Activated naive CD4-positive, alpha-beta T cell treated with anti-CD3 and anti-CD28 coated beads, Interleukin-2, amount 10 ng/mL, durations not matched to agents 7 days and 5 days (primary cell): ENCODE measurements at places on chromosomes 2 and 18.

GRCh38 chr2:455015-455705 is 167.3 kb upstream of the ALKAL2 start:
- no peak for DNase-seq

DNA sequence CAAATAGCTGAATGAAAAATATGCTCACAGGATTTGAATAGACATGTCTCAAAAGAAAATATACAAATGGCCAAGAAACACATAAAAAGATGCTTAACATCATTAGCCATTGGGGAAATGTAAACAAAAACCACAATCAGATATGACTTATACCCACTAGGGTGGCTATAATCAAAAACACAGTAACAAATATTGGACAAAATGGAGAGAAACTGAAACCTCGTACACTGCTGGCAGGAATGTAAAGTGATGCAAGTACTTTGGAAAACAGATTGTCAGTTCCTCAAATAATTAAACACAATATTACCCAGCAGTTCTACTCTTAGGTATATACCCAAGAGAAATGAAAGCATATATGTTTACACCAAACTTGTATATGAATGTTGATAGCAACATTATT is 213.0 kb downstream of the PHLPP1 start:
- no peak for DNase-seq

- DNase-seq: no peak
These were observed 1.4 kb upstream of the UBXN4 start for GRCh38 chr2:135740206-135740605.

DNA sequence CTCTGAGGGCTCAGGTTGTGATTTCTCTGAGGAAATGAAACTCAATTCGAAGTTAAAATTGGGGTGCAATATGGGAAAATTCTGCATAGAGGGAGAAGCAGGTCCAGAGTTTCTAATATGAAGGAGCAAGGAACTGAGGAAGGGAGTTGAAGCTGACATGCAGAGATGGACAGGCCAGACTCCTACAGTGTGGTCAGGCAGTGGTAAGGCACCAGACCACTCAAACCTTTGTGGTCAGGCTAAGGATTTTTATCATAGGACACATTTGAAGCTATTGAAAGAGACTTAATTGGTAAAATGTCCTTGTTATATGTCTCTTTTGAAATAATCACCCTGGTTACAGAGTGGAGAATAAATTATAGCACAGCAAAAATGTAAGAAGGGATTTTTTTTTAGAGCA is 1074.8 kb upstream of the CDH2 start:
- no peak for DNase-seq

GRCh38 chr2:9981655-9982054 is 30.2 kb downstream of the GRHL1 start:
- DNase-seq: no peak

DNA sequence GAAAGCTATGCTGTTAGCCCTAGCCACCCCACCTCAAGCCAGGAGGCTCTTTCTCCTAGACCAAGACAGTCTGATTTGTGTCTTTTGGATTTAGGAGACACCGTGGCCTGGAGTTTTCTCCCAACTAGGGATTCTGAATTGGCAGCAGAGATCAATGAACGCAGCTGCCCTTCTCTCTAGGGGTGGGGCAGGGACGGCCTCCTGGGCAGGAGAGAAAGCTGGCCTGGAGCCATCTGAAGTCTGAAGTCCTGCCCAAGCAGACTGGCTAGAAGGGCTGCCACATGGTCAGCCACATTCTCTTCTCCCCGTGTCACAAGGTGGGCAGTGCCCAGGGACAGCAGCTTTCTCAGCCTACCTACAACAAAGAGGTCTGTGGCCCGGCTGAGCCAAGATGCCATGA is 45.1 kb downstream of the PIEZO2 start:
- no peak for DNase-seq

DNA sequence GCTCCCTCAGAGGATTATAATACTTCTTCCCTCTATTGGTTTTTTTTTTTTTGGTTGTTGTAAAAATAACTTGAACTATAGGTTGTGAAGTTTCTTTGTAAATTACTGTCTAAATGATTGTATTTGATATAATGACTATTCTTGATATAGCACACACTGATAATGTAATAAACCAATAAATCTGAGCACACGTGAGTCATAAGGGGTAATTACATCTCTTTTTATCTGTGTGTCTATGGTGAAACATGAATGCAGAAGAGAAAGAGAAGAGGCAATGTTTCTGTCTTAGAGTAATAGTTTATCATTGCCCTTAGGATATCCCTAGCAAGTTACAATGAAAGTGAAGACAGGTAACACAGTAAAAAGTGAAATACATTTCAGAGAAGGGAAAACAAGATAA is 64.1 kb upstream of the RAPGEF4 start:
- no peak for DNase-seq

DNA sequence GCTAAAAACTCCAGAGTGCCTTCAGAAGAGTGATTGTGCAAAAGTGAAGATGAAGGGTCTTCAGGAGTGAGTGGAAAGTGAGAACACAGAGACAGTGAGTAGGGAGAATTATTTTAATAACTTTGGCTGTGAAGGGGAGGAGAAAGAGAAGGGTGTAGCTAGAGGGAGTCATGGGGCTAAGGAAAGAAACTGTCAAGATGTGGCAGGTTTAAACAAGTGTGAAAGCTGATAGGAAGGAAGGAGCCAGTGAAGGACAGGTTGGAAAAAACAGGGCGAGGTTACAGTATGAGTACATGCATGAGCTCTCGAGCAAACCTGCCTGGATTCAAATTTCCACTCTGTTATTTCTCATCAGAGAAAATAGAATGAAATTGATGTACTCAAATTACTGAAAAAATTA is 17.8 kb downstream of the IL1F10 start:
- no peak for DNase-seq

GRCh38 chr18:57747809-57748680 is 55.1 kb downstream of the ATP8B1 start:
- no peak for DNase-seq

DNA sequence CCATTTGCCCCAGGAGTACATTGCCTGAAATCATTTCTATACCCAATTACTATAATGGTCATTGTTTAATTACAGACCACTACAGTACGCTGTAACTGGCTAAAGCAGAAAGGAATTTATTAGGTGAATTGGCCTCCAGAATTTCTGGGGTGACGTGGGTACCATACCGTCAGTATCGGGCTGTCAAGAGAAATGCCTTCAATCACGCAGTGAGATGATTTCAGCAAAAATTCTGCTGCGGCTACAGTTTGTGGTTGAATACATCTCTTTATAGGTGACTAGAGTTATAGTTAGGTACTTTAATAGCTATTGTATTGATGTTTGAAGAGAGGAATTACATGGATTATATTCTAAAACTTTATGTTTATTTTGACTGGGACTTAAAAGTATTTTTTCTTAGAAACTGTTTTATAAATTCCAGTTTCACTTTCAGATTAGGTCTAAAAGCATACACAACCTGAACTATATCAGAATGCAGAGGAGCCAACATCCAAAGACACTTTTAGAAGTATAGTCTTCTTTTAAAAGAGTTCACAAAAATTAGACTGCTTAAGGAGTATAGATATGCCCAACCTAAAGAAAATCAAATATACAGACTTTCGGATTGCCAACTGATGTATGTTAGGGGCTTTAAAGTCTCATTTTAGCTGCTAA is 128.4 kb downstream of the TTC27 start:
- no peak for DNase-seq

GRCh38 chr2:184031402-184032147 is 566.8 kb upstream of the ZNF804A start:
- DNase-seq: no peak

GRCh38 chr18:11167778-11168177 is 18.4 kb upstream of the PIEZO2 start:
- no peak for DNase-seq

DNA sequence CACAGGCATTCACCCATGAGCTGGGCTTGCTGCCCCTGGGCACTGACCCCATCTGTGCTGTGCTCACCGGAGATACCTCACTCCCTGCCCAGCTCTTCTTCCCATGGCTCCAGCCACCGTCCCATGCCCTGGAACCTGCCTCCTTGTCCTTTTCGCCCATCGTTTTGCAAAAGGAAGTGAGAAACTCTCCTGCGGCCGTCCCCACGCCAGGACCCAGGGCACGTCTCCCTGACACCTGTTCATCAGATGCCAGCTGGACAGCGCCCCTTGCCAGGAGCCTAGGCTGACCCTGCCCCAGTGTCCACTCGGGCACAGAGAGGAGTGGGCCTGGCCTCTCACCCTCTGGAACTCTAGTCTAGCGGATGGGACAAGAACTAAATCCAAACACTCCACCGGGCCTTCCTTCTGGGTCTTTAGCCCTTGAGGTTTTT is 238.6 kb downstream of the SEPTIN10 start:
- no peak for DNase-seq

DNA sequence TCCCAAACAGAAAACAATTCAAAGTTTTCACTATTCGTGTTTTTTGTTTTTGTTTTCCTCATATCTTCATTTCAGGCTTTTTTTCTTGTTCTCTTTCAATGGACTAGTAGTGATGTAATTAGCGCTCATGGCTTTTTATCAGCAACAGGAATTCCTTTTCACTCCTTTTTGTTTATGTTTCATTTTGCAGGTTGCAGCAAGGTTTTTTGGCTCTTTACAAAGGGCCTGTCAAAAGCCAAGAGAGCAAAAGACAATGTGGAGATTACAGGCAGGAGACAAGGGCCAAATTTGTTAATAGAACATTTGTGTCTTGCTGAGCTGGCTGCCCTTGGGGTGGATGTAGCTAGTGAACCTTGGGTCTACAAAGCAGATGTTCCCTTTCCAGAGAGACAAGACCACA is 467.4 kb upstream of the CDH20 start:
- DNase-seq: no peak

DNA sequence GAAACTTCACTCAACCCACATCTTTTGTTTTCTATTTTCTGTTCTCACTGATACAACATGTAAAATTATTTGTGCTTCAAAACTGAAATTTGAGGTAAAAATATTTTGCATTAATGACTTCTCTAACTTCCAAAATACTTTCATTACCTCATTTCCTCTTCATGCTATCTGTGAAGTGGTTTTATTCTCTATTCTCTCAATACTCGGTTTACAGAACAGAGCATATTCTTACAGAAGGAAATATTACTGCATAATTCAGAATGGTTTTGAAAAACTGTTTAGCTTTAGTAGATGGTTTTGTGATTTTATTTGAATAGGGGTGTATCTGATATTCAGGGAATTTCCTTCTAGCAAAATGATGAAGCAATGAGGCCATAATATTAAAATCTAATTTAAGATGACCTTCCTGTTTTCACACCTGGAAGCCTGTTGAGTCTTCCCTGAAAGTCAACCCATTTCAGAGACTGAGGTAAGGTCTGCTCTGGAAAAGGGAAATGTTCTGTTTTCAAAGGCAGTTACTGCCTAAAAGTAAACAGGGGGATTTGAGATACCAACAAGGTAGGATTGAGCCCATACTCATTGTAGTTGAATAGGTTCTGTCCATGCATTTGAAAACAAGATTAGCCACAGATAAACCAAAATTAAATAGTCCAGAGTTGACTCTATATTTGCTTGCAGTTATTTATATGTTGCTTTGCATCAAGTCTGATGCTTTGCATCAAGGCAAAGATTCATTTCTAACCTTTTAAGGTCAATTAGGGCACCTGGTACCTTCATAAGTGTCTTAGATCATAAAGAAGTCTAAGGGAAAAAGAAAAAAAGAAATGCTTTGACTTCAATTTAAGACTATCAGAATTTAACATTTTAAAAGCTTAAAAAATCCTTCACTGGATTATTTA is 50.8 kb upstream of the PEX13 start:
- DNase-seq: no peak

- no peak for DNase-seq
These were observed 504.7 kb downstream of the KCNJ3 start for GRCh38 chr2:155203178-155203577.

DNA sequence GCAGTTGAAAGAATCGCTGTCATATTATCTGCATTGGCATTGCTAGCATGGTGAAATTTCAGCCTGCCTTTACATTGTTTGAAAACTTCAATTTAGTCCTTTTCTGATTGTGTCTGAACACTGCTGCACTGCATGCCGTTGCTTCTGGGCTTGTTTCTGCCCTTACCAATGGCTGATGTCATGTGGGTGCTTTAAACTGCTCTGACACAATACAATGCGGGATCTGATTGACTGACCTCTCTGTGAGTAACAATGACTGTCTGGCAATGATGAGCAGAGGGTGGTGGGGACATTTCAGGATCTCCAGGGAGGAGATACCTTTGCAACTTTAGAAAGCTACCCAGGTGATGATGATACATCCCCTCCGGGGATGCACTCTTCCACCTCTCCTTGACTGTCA is 119.5 kb upstream of the ZBTB14 start:
- DNase-seq: no peak

DNA sequence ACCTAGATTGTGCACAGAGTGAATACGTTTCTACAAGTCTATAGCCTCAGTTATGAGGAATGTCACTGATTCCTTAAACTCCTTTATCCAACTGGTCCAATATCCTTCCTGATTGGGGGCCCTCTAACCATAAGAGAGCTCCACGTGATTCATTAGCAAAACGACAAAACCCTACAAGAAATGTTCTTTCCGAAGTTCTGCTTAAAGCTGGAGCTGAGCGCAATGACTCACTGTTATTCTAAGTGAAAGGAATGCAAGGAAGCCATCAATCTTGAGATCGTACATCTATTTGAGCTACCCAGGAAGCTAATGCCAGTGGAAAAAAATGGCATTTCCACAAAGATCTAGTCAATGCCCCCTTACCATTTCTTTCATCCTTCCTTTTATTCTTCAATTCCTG is 354.9 kb upstream of the CDH20 start:
- no peak for DNase-seq

- no peak for DNase-seq
These were observed 5.1 kb upstream of the MBD2 start for GRCh38 chr18:54229421-54230059.

- no peak for DNase-seq
These were observed 38.3 kb upstream of the WIPF1 start for GRCh38 chr2:174635776-174636404.

DNA sequence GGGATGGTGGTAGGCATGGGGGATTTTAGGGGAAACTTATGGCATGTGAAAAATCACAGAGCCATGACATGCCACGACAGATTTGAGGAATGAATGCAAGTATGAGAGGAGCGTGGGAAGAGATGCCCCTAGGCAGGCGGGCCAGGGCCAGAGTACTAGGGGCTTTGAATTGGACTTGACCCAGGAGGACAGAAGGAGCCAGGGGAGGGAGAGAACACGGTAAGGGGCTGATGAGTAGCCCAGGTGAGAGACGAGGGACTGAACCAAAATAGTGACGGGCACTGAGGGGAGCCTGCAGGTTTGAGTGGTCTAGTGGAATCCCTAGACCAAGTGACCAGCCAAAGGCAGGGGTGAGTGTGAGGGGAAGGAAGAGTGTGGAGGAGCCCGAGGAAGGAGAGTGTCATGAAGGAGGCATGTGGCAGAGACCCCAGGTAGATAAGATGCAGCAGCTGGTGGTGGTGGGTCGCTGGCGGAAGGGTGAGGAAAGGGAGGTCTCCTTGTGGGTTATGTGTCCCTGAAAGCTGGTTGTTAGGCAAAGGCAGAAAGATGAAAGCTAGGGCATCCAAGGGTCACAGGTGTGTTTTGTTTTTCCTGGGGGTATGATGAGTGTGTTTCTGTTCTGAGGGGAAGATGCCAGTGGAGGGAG is 48.7 kb downstream of the ZBTB7C start:
- no peak for DNase-seq
